ENCODE measurements at places on chromosomes 5 and 9.
A peak's percentile ranks its signal among the peaks of the same experiment; 100 is the strongest.

GRCh38 chr5:178587763-178588611 lies 2.2 kb downstream of the COL23A1 start:
- no peak for DNase-seq

DNA sequence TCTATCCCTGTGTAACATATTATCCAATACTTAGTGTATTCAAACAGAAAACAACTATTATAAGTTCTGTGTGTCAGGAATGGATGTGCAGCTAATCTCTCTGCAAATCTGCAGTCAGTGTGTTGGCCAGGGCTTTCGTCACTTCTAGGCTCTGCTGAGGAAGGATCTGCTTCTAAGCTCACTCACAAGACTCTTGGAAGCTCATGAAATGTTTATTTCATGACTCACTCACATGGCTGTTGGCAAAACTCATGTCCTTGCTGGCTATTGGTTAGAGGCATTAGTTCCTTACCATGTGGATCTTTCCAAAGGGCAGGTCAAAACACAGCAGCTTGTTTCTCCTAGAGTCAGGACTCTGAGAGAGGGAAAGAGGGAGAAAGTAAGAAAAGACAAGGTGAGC lies 367.4 kb upstream of the SMARCA2 start:
- no peak for DNase-seq

- peak; percentile 99 for DNase-seq
Measured at GRCh38 chr5:151595411-151595826, 4.3 kb upstream of the FAT2 start.

- no peak for DNase-seq
Measured at GRCh38 chr5:53597894-53598293, 37.5 kb downstream of the NDUFS4 start.

DNA sequence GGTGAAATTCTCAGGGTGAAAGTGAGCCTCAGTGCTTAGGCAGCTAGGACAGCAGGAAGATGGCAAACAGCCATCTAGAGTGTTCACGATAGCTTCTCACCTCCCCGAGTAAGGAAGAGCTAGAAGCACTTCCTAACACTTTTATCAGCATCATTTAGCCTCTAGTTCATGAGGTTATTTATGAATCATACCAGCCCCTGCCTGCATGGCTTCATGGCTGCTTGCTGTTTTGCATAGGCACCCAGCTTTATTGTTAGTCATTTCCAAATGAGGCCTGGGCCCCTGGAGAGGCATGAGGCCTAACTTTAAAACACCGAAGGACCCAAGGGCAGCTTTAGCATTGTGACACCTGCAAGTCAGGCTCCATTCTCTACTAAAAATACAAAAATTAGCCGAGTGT lies 134.9 kb upstream of the PANK3 start:
- DNase-seq = no peak

- no peak for DNase-seq
Measured at GRCh38 chr5:103435136-103435889, 127.3 kb downstream of the NUDT12 start.

GRCh38 chr5:130427222-130427955 lies 523.1 kb downstream of the CHSY3 start:
- DNase-seq = no peak

- DNase-seq = no peak
Measured at GRCh38 chr9:20658677-20659473, 25.2 kb upstream of the FOCAD start.

DNA sequence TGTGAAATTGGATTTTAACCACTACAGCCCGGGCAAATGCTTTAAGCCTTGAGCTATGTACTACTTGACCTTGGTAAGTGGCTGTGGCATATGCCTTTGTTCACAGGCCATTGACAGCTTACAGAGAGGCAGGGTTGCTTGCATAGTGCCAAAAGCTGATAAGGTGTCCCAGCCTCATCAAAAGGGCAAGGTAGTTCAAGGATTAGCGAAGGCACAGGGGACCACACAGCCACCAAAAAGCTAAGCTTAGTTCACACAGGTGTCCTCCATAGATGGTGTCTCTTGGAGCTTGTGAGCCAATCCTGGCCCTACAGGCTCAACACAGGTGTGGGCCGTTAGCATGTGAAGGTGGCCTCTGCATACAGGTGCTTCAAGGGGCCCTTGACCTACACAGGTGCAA lies 86.8 kb downstream of the ZNF622 start:
- no peak for DNase-seq

GRCh38 chr5:131587541-131587940 lies 47.5 kb downstream of the RAPGEF6 start:
- DNase-seq = no peak

- DNase-seq = no peak
Measured at GRCh38 chr9:5626727-5627634, 1.9 kb upstream of the RIC1 start.

DNA sequence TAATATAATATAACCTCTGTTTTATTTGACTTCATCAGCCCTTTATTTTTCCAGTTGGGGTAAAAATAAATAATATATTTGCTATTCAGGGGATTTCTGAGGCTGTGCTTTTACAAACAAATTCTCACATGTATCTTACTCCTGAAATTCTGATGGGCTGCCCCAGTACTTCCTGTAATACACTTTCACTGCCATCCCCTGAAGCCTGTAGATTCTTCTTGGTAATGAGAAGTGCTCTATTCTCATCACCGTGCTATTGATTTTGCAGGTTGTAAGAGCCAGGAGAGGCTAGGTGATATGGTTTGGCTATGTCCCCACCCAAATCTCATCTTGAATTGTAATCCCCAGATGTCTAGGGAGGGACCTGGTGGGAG lies 91.9 kb upstream of the CEP78 start:
- DNase-seq = no peak

GRCh38 chr5:58133631-58134296 lies 326.1 kb downstream of the PLK2 start:
- DNase-seq = no peak

DNA sequence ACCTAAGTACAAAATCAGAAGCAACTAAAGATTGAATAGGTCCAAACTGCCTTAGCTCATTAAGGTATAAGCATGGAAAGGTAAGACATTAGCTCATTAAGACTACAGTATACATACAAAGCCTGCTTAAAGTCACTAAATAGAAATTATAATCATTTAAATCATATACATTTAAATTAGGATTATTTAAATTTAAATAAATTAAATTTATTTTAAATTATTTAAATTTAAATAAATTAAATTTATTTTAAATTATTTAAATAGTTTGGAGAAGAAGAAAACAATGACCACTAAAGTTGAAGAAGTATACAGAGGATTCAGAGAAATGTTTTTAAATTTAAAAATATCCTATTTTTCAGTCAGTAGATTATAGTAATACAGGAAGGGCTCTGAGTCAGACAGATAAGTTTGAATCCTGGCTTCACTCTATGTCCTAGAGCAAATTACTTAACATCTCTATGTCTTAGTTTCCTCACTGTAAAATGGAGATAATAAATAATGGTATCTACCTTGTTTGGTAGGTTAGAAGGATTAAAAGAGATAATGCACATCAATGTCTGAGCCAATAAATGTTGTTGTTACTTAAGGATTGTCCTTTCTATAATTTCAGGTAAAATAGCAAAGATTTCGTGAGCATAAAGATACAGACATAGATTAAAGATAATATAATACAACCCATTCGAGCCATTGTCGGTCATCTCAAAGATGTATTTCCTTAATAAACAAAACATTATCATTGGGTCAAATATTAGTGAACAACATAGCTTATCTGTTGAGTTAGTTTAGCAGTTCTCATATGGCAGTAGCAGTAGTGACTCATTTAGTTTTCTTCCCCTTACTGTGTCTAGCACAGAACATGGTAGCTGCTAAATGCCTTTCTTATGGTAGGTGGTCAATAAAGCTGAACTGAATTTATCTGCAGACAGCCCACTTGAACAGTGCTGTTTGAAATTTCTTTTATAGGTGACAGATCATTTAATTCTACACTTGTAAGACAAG lies 100.6 kb downstream of the KIAA0825 start:
- DNase-seq = no peak

GRCh38 chr9:72465593-72465984 lies 55.8 kb upstream of the TMC1 start:
- no peak for DNase-seq

- no peak for DNase-seq
Measured at GRCh38 chr9:14304259-14304658, 9.7 kb downstream of the NFIB start.

DNA sequence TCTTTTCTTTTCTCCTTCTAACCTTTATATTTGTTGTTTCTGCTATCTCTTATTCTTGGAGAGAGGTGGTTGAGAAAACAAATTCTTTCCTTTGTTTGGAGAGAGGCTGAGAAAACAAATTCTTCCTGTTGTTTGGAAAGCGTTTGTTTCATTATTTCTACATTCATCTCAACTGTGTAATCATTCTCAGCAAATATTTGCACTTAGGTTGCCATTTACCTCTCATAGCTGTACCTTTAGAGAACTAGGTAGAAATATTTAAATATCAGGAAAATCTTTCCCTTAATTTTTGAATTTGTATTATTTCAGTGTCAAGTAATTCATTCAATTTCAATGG lies 1824.4 kb upstream of the CDH9 start:
- no peak for DNase-seq

DNA sequence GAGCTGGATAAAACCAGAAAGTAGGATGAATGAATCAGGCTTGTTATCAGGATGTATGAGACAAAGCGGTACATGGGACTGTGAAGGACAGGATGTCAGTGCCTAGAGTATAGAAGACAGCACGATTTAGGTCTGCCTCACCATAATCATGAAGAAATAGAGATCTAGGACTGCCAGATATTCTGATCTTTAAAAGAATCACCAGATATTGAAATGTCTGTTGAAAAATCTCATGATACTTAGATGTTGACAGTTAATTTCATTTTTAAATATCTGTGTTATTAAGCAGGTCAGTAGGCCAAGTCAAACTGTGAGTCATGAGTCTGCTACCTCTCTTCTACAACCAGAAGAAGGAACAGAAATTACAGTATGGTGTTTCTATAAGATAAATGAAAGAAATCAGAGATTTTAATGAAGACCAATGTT lies 65.0 kb downstream of the ST8SIA4 start:
- DNase-seq = no peak

Measured in cerebellar cortex (tissue), 1 donor.